ENCODE measurements at places on chromosomes 6 and 20. TPM values are rescaled to one million over a fixed set of nuclear protein-coding genes. Genes with fewer than 3 reads are reported as not detected.

Gene DUSP15
- total RNA-seq, result not detected

Gene PRPH2
- total RNA-seq, result 0.48 TPM

Gene RAMACL
- total RNA-seq, result 4.0 TPM

Gene MTFR2
- 7.4 TPM for total RNA-seq

Gene CTCFL
- total RNA-seq, result not detected

Gene HLA-DRB5
- not detected for total RNA-seq

Gene ZHX3
- 17.8 TPM for total RNA-seq

Gene MDFI
- total RNA-seq, result 45.8 TPM

Gene GSTA4
- 17.9 TPM for total RNA-seq

Gene BPIFB1
- not detected for total RNA-seq

Gene GINS1
- total RNA-seq, result 26.3 TPM

Gene PEDS1
- 62.7 TPM for total RNA-seq

Gene TPD52L1
- total RNA-seq, result 0.29 TPM

Gene MCUR1
- total RNA-seq, result 21.2 TPM

Gene RSPO3
- 8.6 TPM for total RNA-seq

Gene AVP
- not detected for total RNA-seq

Gene ME1
- 29.3 TPM for total RNA-seq
